ENCODE measurements at places on chromosomes 3 and 15.

DNA sequence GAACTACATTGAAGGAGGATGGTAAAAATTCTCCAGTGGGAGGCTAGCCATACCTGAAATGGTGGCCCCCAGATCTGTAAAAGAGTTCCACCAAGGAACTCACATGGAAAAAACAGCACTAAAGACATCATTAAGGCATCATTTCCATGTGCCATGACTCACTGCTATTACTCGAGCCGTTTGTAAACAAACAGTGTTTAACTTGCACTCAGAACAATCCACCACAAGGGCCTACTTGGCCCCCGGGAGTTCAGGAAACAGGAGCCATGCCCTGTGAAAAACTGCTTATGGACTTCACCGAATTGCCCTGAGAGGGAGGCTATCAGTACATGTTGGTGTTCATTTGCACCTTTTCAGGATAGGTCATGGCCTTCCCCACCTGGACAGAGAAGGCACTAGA is 18.2 kb downstream of the CCR4 start:
- DNase-seq: no peak

GRCh38 chr15:86624261-86625036 is 544.8 kb downstream of the AGBL1 start:
- DNase-seq: peak; percentile 65

GRCh38 chr15:44038755-44039191 is 156.3 kb downstream of the FRMD5 start:
- DNase-seq: no peak

GRCh38 chr3:45132568-45133211 is 13.5 kb downstream of the CDCP1 start:
- no peak for DNase-seq

DNA sequence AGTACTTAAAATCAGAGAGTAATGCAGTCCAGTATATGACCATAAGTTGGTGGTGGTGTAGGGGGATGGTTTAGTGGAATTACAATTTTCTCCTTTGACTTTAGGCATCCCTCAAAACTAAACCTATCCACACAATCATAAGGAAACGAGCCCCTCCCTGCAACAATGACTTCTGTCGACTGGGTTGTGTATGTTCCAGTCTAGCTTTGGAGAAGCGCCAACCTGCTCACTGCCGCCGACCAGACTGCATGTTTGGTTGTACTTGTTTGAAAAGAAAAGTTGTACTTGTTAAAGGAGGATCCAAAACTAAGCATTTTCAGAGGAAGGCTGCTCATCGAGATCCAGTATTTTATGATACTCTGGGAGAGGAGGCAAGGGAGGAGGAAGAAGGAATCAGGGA is 52.8 kb downstream of the MGA start:
- DNase-seq: no peak

- DNase-seq: no peak
Measured at GRCh38 chr3:27533261-27533607, 49.0 kb upstream of the SLC4A7 start.

DNA sequence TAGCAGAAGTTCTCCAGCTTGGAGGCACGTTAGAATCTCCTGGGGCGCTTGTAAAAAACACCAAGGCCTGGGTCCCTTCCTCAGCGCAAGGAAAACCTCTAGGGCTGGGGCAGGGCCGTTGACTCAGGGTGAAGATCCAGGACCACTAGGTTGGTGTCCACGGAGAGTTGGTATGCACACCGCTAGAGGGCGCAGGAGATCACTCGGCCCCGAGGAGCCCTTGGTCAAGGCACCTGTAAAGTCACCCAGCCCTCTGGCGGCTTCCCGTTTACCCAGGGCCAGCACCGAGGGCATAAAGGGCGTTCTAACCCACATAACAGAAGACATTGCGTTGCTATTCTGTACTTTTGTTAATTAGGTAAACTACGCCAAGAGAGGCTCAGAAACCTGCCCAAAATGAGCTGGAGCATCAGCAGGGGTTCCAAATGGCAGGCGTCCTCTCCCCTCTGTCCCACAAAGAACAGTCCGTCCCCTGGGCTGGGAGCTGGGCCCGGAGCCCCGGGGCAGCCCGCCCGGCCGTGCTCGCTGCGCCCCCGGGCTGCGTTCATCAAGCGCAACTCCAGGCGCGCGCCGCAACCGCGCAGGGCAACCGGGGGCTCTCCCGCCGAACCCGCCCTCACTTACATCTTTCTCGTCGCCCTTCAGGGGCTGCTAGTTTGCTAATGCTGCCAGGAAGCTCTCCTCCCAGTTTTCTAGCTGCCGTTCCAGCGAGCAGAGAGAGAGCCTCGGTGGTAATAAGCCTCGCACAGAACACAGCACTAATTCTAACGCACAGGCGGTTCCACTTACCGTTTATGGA is 332.1 kb downstream of the ARRDC4 start:
- DNase-seq: no peak

GRCh38 chr3:128667641-128668040 is 17.0 kb upstream of the RPN1 start:
- DNase-seq: no peak

- DNase-seq: no peak
Measured at GRCh38 chr3:139480585-139480984, 4.3 kb upstream of the RBP2 start.

GRCh38 chr3:102484-102883 is 94.1 kb upstream of the CHL1 start:
- no peak for DNase-seq

DNA sequence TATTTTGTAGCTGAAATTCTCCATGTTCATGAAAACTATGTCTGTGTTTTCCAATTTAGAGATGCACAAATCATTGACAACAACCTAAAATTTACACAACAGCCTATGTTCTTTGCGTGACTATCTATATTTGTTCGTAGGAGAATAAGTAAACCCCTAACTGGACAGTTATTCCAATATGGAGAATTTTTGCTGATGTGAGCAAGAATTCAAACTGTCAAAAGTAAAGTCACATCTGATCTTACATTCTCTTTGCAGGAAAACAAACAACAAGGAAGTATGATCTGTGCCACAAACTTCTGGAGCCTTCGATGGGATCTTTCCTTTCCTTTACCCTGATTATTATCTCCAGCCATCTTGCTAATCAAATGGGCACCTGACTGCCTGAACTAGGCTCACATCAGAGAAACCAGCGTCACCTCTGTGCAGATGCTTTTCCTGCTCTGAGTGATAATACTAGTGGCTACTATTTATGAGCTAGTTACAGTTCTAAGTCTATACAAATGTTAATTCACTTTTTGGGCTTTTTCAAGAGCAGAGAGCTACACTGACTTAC is 18.3 kb upstream of the KCNMB3 start:
- no peak for DNase-seq

- DNase-seq: no peak
Measured at GRCh38 chr3:68664276-68664675, 268.1 kb downstream of the TAFA4 start.

DNA sequence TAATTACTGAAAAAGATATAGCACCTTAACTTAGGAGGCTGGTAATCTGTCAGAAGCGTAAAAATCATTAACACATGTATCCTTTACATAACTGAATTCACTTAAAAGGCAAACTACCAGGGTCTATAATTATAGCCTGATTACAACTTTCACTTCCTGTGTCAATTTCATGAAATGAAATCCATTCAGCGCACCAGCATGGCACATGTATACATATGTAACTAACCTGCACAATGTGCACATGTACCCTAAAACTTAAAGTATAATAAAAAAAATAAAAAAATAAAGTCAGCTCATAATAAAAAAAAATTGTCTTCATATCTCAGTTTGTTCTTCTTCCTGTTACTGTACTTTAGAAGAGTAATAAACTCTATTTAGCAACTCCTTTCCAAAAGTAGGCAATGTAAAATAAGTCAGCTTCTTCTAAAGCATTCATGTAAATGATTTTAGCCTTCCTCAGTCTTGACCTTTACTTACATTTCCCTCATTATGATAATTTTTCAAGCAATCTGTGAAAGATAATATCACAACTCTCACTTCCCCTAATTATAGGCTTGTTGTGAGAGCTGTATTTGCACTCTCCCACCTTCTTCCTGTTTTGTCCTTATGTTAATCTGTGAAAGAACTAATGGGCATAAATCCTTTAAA is 50.1 kb downstream of the KBTBD8 start:
- no peak for DNase-seq

GRCh38 chr15:98878862-98879261 is 128.7 kb downstream of the PGPEP1L start:
- DNase-seq: no peak

- DNase-seq: no peak
Measured at GRCh38 chr3:16496008-16496407, 17.5 kb downstream of the RFTN1 start.

- no peak for DNase-seq
Measured at GRCh38 chr3:17954801-17955200, 212.4 kb upstream of the TBC1D5 start.

GRCh38 chr3:135349254-135349948 is 554.3 kb downstream of the EPHB1 start:
- DNase-seq: no peak

DNA sequence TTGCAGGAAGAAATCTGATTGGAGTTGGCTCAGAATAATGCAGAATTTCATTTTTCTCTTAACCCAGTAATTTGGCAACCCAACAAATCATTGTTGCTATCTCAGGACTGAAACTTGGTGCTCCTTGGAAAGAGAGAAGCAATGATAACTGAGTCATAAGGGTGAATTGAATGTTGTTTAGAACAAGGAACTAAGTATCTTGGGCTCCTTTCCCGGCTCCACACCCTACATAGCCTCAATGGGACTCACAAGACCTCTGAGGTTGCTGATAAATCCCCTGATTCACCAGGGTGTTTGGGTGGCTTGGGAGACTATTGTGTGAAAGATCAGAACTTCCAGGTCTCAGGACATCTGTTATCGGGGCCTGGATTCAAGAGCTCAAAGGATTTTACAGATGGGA is 7.8 kb upstream of the RAB8B start:
- DNase-seq: no peak

DNA sequence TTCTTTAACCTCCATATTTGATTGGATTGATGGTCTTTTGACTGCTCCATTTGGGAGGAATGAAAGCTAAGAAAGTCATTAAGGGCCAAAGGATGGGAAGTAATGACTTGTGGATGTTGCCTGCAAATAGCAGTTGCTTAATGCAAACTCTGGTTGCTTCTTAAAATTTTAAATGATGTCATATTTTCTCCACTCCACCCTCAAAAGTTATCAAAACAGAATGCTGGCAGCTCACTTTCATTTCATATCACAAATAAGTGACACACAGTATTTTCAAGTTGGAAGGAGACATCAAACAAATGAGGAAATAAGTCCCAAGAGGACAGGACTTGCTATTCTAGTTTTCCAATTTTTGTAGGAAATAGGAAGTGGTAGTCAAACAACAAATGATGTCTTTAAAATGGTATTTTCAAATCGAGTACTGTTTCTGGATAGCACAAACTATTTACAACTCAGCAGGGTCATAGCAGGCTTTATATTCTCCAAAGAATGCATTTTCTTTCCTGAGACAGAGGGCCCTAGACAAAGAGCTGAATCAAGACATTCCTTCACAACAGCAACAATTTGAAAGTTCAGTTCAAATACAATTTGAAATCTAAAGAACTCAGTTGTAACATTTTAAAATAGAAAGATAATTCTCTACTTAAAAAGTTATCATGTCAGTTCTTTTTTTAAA is 165.1 kb upstream of the UBE2E1 start:
- no peak for DNase-seq
